Activated effector memory CD4-positive, alpha-beta T cell treated with anti-CD3 and anti-CD28 coated beads, Interleukin-2, amount 50 U/mL, for 16 hours (primary cell): ENCODE measurements at places on chromosomes 6 and 20.

GRCh38 chr20:64143018-64143801 is 21.0 kb upstream of the MYT1 start:
- peak; percentile 41 for DNase-seq

- DNase-seq: no peak
These were observed 9.3 kb downstream of the DDR1 start for GRCh38 chr6:30893666-30894065.

DNA sequence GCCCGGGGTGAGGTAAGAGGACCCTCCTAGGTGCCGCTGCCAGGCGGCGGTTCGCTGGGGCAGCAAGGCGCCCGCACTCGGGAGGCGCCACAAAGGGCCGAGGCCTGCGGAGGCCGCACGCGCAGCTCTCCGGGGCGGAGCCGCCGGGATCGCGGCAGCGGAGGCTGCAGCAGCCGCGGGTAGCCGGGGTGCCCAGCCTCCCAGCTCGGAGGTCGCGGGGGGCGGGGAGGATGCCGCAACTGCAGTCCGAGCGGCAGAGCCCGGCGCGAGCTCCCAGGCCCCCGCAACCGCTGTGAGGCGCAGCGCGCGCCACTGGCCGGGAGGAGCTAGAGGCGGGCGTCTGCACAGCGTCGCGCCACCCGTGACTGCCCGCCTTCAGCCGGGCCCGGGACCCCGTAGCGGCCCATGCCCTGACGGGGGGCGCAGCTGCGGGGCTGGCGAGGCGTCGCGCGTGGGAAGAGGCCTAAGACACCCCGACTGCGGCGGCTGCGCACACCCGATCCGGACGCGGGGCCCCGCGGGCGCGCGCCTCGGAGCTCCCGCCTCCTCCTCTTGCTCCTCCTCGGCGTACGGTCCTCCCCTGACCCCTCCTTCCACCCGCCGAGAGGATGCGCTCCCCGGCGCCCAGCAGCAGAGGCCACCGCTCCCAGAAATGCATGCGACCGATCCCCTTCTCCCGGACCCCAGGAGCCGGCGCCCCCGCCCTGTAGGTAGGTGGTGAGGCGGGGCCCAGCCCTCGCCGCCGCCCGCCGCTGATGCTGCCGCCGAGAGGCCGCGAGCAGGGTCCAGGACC is at the start of gene NCOA7:
Gene NCOA7, plus strand, starts transcription at position 603 of the 793 bp plus-strand sequence. CDS start 24,395 bp downstream, outside the sequence.
- DNase-seq: peak; percentile 93

GRCh38 chr20:36654506-36654905 is 8.5 kb upstream of the SLA2 start:
- DNase-seq: no peak

- no peak for DNase-seq
These were observed 276.5 kb downstream of the CDH4 start for GRCh38 chr20:61528591-61528990.

- DNase-seq: no peak
These were observed 121.9 kb downstream of the GJA1 start for GRCh38 chr6:121557146-121557940.

- DNase-seq: peak; percentile 92
These were observed at the start of gene MRPS26 for GRCh38 chr20:3045816-3046676. Gene MRPS26 (plus strand): TSS chr20:3046052. CDS start chr20:3046069, 17 bp downstream.

GRCh38 chr20:31568773-31569162 is 36.3 kb upstream of the ID1 start:
- no peak for DNase-seq

DNA sequence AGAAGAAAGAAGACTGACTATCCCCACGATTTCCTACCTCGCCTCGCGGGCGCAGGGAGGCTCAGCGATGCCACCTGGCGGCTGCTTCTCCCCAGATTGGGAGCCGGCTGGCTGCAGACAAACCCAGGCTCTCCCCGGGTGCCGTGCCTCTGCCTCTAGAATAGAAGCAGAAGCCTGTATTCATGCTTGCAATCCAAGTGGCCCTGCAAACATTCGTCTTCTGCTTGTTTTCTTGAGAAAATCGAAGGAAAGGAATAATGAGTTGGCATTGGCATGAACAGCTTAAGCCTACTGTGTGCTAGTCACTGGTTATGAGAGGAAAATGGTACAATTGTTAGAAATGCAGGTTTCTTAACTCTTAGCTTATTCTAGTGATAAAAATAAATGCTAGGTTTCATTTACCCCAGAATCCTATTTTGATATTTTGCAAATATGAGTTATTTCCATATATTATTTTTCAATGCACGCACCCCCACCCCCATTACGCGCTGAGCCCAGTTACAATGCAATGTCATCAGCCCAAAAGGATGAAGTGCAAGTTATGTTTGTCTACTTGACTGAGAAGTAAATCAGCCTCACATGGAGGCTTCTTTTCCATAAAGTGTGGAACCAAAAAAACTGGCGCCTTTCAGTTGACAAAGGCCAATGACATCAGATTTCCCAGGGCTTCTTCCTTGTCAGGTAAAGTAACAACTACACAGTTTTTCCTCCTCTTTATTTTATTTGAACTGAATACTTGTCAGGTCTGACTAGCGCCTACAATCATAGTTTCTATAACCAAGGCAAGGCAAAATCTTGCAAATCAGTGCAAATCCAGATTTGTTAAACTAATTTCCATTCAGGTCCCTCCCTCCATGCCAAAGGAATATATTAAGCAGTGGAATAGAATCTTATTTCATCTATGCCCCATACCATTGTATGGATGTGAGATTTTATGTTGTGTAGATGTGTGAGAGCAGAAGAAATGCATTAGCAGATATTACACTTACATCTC is 3.9 kb upstream of the SOX4 start:
- peak; percentile 91 for DNase-seq

- DNase-seq: no peak
These were observed 26.7 kb downstream of the OVOL2 start for GRCh38 chr20:18031050-18031449.

DNA sequence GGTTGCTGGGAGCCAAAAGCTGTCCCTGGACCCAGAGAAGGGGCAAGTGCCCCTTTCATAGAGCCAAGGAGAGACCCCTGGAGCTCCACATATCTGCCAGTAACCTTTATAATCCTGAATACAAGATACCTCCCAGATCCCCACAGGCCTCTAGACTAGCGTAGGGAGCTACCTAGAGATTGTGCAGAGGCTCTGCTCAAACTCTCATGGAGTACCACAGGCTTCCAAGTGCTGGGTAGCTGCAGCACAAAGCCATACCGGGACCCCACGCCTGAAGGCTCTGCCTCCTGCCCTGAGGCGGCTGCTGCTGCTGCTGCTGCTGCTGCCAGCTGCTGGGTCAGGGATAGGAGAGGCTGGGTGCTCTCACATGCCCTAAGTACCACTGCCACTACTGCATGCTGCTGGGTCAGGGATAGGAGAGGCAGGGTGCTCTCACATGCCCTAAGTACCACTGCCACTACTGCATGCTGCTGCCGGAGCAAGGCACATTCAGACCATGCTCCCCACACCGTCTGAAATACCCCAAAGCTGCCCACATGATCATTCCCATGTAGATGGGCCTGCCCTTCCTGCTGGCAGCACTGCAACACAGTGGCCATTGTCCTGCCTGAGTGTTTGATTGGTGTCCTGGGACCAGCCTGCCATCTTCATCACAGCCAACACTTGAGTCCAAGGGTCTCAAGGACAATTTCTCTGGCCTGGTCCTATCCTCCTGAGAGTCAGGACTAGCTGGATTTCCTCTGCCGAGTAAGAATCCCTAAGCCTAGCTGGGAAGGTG is 1434.3 kb upstream of the ADGRB3 start:
- no peak for DNase-seq

GRCh38 chr6:137808191-137808590 is 58.9 kb upstream of the TNFAIP3 start:
- DNase-seq: no peak

DNA sequence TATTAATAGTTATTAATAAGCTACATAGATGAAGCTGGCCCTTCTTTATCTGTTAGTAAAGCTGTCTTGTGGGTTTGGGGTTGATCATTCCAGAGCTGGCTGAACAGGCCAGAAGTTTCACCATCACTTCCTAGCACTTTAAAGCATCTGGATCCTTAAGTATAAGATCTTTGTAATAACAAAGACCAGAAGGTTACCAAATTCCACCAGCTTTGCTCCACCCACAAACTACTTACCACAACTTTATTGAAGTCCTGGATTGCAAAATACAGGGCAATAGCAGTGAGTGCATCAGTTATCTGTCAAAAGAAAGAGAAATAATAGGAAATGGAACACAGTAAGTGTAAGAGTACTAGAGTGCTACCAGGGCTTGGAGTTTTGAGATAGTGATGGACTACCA is 33.0 kb downstream of the PIGU start:
- DNase-seq: no peak

GRCh38 chr20:58518896-58519593 is 3.8 kb upstream of the APCDD1L start:
- DNase-seq: no peak

DNA sequence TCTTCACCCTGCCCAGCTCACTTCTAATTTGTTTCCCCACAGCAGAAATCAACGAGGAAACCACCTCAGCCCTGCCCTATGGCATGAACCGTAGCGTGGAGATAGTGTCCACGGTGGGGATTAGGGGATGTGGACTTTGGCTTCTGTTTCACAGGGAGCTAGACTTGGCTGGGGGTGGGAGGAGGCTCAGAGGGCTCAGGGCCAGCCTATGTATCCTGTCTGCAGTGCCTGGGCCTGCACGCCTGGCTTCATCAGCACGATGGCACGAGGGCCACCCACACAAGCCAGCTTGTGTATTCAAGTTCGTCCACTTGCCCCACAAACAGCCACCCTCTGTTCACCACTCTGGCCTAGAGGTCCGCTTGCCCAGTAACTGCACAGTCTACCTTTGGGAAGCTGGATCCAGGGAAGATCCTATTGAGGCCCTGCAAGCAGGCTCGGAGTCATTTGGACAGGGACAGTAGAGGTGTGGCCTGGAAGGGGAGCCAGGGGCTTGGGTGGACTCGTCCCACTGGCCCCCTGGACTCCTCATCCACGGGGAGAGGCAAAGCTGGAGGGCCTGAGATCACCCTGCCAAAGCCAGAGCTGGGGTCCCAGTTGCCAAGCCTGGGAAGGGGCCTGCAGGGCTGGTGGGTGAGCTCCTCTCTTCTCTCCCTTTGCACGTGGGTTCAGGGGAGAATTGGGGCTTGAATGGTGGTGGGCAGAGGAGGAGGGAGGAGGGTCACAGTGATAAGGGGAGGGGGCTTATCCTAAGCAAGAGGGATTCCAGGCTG is 38.0 kb upstream of the FAM83D start:
- DNase-seq: no peak

DNA sequence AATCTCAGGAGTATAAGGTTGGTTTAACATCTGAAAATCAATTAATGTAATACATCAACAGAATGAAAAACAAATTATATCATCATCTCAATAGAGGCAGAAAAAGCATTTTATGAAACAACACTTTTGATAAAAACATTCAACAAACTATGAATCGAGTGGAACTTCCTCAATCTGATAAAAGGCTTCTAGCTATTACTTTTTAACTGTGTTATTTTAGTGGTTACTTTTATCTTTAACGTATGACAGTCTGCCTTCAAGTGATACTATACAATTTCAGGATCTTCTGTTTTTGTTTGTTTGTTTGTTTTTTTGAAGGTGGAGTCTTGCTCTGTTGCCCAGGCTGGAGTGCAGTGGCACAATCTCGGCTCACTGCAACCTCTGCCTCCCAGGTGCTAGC is 73.7 kb downstream of the ZFAND3 start:
- no peak for DNase-seq

GRCh38 chr6:52230685-52231084 is 13.6 kb downstream of the IL17F start:
- no peak for DNase-seq

- peak; percentile 89 for DNase-seq
These were observed 4.2 kb downstream of the PRSS16 start for GRCh38 chr6:27251606-27252251.

DNA sequence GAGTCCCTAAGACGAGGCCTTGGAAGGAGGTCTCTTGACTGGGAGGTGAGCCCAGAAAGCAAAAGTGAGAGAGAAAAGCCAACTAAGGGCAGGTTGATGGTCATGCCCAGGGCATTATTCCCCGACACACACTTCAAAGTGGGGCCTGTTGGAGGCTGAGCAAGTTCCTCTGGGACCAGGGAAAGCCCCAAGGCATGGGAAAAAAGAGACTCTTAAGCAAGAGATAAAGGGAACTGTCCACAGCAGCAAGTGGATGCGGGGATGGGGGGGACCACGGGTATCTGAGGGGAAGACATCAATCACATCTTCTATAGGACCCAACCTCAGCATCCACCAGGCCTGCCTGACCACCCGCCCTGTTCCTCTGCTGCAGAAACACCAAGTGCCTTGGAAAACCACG is 119.9 kb upstream of the MAFB start:
- DNase-seq: no peak

- no peak for DNase-seq
These were observed 105.2 kb upstream of the MAN1A1 start for GRCh38 chr6:119454714-119455113.

- no peak for DNase-seq
These were observed 8.5 kb downstream of the ISM1 start for GRCh38 chr20:13229538-13229937.

DNA sequence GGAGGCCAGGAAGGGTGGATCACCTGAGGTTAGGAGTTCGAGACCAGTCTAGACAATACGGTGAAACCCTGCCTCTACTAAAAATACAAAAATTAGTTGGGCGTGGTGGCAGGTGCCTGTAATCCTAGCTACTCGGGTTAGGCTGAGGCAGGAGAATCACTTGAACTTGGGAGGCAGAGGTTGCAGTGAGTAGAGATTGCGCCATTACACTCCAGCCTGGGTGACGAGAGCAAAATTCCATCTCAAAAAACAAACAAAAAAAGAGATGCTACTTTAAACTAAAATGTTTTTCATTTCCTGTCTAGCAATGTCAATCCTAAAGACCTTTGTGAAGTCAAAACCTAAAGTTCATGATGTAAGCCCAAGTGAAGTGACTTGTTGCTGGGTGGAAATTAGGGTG is 12.9 kb downstream of the DSN1 start:
- DNase-seq: no peak

DNA sequence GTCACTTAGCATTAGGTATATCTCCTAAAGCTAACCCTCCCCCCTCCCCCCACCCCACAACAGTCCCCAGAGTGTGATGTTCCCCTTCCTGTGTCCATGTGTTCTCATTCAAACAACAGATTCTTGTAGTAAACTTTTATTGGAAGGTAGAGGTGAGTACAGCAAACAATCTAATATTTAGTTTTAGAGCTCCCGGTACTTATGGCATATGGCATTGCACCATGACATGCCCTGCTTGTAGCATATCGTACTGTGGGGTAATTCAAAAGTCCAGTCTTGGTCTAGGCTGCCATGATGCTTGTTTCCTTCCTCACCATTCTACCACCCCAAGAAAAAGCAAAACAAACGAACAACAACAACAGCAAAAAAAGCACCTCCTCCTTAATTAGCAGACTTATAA is 289.5 kb downstream of the ZNF217 start:
- DNase-seq: no peak
